A673 (cell line): ENCODE measurements at places on chromosomes 7 and 10. TPM values are rescaled to one million over a fixed set of nuclear protein-coding genes. Genes with fewer than 3 reads are reported as not detected.

GRCh38 chr7:90592033-90592432 is 4.1 kb upstream of the CDK14 start:
- no peak overlapping the region for H3K4me3 ChIP-seq
- no peak overlapping the region for H3K27ac ChIP-seq
- H3K27me3 ChIP-seq: no peaks in the 10 kb centered on the region
- peaks cover 22% of the 10 kb centered on the region for H3K4me1 ChIP-seq

DNA sequence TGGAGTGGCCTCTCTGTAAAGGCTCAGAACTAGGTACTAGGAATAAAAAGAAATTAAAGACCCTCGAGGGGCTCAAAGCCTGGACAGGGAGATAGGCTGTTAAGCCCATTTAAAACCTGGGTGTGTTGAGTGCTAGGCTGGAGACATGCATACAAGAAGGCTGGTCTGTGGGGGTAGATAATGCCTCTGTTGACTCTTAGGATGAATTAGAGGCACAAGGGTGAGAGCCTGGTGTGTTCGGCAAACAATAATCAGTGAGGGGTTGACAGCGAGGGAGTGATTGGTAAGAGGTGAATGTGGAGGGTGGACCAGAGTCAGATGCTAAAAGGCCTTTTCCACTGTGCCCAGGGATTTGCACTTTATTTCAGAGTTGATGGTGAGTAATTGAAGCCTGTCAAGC is 12.7 kb downstream of the GSTO2 start:
- no peak overlapping the region for H3K27ac ChIP-seq
- DNase-seq: no peak
- no peak overlapping the region for H3K4me3 ChIP-seq
- H3K4me1 ChIP-seq: no peaks in the 10 kb centered on the region
- no peaks in the 10 kb centered on the region for H3K36me3 ChIP-seq
- peaks cover 34% of the 10 kb centered on the region for H3K27me3 ChIP-seq

The ADO gene
- 32.9 and 38.4 TPM in 2 replicates for total RNA-seq

The LRRD1 gene
- total RNA-seq: 0.11 TPM in 1 of 2 replicates, not detected in the other

The CPVL gene
- 72.3 and 75.9 TPM in 2 replicates for total RNA-seq

DNA sequence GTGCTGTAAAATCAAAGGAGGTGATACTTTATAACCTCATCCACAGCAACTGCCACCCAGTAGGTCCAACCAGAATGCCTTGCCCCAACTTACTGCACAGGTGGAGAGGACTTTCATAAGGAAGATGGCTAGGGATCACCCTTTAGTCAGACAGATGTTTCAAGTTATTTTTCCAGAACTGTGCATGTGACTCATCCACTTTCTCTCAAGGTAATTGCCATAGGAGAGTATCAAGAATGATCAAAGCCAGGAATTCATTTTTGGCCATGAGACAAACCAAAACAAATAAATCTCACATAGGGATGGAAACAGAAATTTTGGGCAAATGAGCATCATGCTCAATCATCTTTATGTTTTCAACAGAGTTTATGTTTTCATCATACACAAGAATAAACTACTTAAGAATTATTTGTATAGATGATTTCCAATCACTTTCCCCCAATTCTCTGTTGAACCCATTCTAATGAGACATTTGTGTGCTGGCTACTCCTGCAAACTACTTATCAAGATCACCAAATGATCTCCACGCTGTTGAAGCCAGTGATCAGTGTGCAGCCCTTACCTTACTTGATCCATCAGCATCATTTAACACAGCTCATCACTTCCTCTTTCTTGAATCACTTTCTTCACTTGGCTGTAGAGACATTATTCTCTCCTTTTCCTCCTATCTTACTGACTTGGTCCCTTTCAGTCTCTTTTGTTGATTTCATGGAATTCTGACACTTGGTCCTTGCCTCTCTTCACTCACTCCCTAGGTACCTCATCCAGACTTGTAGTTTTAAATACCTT is 74.0 kb downstream of the SLC16A9 start:
- no peaks in the 10 kb centered on the region for H3K36me3 ChIP-seq
- no peaks in the 10 kb centered on the region for H3K27me3 ChIP-seq
- H3K4me1 ChIP-seq: no peaks in the 10 kb centered on the region
- H3K4me3 ChIP-seq: no peak overlapping the region
- DNase-seq: no peak
- H3K27ac ChIP-seq: no peak overlapping the region

- H3K4me3 ChIP-seq: no peak overlapping the region
- H3K4me1 ChIP-seq: no peaks in the 10 kb centered on the region
- DNase-seq: no peak
- no peak overlapping the region for H3K27ac ChIP-seq
Measured at GRCh38 chr10:129513312-129513711, 46.3 kb downstream of the MGMT start.

- peaks cover 7% of the 10 kb centered on the region for H3K27me3 ChIP-seq
- no peak overlapping the region for H3K4me3 ChIP-seq
- H3K4me1 ChIP-seq: no peaks in the 10 kb centered on the region
- H3K27ac ChIP-seq: no peak overlapping the region
Measured at GRCh38 chr7:115850774-115851173, 179.8 kb downstream of the TFEC start.

GRCh38 chr7:33411020-33411419 is 281.7 kb downstream of the BBS9 start:
- H3K27me3 ChIP-seq: no peaks in the 10 kb centered on the region
- no peaks in the 10 kb centered on the region for H3K36me3 ChIP-seq
- DNase-seq: peak; percentile 72
- no peak overlapping the region for H3K27ac ChIP-seq
- H3K4me1 ChIP-seq: peaks cover 14% of the 10 kb centered on the region

DNA sequence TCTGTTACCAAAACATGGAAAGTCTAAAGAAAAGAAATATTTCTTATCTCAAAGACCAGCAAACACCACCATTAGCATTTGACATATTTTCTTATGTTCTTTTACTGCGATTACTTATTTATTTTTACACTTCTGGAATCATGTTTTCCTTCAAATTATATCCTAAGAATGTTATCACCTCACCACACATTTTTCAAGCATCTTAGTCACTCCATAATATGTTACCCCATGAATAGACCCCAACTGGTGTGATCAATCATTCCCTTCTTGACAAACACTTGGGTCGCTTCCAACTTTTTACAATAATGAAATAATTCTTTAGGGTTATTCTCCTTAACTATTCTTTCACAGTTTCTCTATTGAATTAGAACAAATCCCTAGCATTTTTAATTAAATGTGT is 67.4 kb downstream of the AMPH start:
- no peak for DNase-seq
- no peak overlapping the region for H3K27ac ChIP-seq
- H3K4me3 ChIP-seq: no peak overlapping the region
- H3K4me1 ChIP-seq: no peaks in the 10 kb centered on the region
- no peaks in the 10 kb centered on the region for H3K36me3 ChIP-seq
- H3K27me3 ChIP-seq: no peaks in the 10 kb centered on the region

GRCh38 chr7:127504715-127505114 is 80.7 kb downstream of the GCC1 start:
- H3K36me3 ChIP-seq: no peaks in the 10 kb centered on the region
- peak; percentile 44 for DNase-seq
- no peaks in the 10 kb centered on the region for H3K4me1 ChIP-seq
- H3K27ac ChIP-seq: no peak overlapping the region
- H3K27me3 ChIP-seq: peaks cover 7% of the 10 kb centered on the region
- no peak overlapping the region for H3K4me3 ChIP-seq
